ENCODE measurements at places on chromosomes 1 and 21.

DNA sequence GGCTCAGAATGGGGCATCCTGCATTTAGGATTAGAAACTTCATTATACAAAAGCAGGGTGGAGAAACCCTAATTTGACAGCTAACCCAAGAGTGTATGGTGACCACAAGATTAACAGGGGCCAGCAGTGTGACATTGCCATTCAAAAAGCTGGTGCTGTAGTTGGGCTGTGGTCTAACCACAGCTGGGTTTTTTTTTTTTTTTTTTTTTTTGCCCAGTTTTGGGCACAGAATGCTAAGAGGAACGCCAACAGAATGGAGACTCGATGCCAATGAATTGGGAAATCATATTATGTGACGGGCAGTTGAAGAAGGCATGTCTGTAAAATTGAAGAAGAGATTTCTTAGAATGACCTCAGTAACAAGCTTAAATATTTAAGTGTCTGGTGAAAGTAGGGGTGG lies 58.4 kb downstream of the NFIA start:
- no peak for DNase-seq

- no peak for DNase-seq
These were observed 37.9 kb upstream of the FOXE3 start for GRCh38 chr1:47378147-47378546.

DNA sequence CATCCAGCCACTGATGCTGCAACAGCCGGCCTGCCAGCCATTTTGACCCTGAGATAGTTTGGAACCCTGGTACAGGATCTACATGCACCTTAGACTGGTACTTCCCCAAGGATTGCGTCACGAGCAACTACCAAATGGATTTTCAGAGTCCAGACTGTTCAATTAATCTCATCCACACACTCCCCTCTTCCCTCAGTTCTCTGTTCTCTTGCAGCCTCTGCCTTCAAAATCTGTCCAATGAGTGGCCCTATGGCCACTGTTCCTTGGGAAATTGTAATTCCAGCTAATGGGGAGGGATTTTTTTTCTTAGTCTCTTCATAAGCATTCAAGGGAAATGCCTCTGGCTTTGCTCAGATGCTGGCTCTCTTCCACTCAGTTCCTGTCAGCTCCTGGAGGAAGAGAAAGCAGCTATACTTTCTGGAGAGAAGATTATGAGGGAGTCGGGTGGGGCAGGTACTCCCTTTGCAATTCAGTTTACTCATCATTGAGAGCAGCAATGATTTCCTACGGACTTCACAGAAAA lies 19.8 kb upstream of the UAP1 start:
- DNase-seq, result no peak

DNA sequence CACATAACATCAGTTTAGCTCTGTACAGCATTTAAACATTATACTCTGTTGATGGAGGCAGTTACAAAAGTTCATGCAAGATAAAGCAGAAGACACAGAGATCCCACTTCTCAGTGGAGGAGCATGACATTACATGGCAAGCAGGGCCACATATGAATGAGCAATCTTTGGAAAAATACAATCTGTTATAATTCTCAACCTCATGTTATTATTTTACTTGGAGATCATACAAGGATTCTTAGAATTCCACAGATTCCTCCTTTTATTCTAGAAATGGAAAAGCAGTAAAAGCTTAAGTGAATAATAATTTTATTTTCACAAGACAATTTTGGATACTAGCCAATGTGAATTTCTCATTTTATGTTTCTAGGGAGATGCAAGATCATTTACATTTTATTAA lies 66.6 kb downstream of the IFI44 start:
- DNase-seq, result no peak

DNA sequence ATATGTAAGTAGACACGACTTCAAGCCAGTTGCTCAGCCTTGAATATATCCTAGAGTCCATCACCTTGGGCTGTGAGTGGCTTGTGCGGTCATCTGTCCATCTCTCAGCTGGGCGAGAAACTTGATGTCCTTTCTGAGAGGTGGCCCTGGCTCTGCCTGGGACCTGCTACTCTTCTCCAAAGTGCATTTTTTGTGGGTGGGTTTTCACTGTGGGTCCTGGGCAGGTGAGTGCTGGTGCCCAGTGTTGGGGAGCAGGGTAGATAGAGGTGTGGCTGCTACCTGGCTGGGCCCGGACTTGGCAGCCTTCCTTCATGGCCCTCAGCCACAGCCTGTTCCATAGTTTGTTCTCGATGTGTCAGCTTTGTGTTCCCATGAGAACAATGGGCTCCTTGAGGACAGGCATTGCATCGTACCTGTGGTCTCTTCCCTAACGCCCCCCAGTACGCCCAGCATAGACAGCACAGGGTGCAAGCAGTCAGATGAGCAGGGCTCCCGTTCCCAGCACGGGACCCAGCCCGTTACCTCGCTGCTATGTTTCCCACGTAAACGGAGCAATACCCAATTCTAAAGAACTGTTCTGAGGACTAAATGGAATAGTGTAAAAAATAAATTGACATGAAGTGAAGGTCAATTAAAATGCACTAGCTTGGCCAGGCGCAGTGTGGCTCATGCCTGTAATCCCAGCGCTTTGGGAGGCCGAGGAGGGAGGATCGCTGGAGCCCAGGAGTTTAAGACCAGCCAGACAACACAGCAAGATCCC lies 877 bp upstream of the SLX9 start:
- no peak for DNase-seq

- no peak for DNase-seq
These were observed 24.4 kb upstream of the FGGY start for GRCh38 chr1:59272507-59272906.

- no peak for DNase-seq
These were observed 6.6 kb upstream of the RNU1-2 start for GRCh38 chr1:16888860-16889816.

DNA sequence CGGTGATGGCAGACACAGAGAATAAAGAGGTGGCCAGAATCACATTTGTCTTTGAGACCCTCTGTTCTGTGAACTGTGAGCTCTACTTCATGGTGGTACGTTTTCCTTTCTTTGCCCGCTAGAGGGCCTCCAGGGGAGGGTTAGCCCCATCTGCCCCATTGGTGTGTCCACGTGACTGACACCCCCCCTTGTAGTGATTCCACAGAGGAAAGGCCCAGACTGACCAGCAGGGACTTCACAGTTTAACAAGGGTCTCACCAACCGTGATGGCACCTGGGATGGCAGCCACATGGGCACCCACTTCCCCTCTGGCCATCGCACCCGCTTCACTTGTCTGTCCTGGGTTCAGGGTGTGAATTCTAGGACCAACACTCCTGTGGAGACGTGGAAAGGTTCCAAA lies 22.3 kb upstream of the SARS1 start:
- no peak for DNase-seq

DNA sequence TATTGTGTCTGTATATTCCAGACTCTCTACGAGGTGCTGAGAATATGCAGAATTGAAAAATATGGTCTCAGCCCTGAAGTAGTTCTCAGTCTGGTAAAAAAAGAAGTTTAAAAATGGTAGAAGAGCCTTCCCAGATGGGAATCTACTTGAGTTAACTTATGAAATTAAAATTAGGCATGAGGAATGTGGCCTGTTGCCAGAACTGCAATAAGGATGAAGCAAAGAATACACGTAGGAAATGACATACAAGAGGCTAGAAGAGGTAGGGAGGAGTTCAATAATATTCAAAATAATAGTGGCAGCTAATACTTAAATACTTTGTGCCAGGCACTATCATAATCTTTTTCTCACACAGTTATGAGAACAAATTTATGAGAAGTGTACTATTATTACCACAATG lies 6.3 kb downstream of the ASPM start:
- no peak for DNase-seq

GRCh38 chr1:155313261-155313660 lies 4.6 kb downstream of the FDPS start:
- DNase-seq, result no peak

DNA sequence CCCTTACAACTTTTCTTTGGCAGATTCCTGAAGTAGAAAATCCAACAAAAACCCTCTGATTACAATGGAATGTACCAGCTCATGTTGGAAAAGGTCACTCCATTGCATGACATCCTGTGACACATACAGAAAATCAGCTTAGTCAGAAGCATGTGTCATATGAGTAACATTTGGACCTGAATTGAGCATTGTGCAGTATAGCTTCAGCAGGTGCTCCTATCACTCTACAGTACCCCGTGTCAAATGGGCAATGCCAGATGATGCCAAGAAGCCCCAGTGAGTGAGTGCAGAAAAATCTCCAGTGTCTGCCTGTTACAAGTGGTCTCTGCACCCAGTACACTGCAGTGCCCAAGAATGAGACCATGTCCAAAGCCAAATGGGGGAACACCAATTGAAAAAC lies 129.7 kb upstream of the RUNX1 start:
- no peak for DNase-seq

- DNase-seq, result no peak
These were observed 153.3 kb upstream of the LYPLAL1 start for GRCh38 chr1:219020386-219020785.

- no peak for DNase-seq
These were observed 2.3 kb downstream of the EXTL1 start for GRCh38 chr1:26023826-26024225.

GRCh38 chr1:175148068-175148467 lies 44.5 kb downstream of the KIAA0040 start:
- DNase-seq, result no peak

- no peak for DNase-seq
These were observed 21.2 kb downstream of the ACTRT2 start for GRCh38 chr1:3042481-3042880.

- DNase-seq, result no peak
These were observed 32.2 kb downstream of the MIS18A start for GRCh38 chr21:32246571-32247140.

DNA sequence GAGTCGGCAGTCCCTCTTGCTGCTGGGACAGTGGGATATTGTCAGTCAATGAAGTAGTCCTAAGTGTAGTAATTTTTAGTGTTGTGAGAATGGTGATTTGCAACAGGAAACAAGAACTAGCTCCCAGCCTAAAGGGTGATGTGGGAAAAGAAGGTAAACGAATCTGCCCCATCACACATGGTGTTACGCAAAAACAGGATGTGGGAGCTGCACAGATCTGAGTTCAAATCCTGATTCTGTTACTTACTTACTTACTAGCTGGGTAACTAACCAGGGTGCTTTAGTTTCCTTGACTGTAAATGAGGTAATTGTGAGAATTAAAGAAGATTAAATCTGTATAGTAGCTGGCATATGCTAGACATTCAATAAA lies 22.3 kb downstream of the NAV1 start:
- no peak for DNase-seq

DNA sequence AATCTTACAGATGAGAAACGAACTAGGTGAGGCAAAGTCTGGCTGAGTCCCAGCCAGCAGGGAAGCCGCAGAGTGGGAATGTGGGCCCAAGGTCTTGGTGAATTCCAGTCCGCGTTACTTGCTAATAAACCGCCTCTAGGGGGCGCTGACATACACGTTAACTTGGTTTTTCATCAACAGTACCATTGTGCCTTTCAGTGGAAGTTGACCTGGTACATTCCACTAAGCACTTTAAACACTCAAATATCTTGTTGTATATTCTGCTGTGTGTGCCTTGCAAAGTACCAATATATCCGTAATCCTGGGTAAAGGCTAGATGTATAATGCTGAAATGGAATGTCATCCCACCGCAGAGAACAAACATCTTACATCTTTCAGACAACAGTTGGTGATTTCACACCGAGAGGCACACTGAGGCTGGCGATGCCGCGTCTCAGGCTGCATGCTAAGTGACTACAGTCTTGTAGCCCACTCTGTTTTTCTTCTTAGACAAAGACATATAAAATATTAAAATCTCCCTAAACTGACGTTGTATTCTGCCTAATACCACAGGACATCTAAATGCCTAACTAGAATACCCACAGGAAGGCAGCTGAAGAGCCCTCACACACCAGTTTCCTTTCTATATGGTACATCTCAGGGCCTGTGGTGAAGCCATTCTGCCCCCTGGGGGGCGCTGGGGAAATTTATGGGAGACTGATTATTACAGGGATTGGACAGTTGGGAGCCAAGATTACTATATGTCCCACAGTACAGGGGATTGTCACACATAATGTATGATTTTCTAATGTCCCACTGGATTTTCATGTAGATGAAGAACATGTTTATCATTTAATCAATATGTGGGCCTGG lies 49.2 kb upstream of the C1orf198 start:
- peak; percentile 58 for DNase-seq

DNA sequence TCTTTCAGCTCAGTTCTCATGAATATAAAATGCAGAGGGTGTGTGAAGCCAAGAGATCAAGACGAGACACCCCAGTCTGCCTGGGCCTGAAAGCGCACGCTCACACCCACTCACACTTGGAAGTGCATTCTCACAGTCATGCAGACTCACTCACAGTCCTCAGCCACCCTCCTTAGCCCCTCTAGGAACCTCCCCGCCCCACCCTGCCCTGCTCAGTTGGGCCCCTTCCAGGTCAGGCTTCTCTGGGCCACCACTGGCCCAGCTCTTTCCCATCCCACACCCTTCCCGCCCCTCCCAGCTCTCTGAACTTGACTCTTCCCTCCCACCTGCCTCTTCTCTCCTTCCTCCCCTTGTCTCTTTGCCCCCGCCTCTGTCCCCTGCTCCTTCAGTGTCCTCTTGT lies 93.8 kb downstream of the EPHB2 start:
- no peak for DNase-seq

GRCh38 chr1:28297826-28298225 lies 31.0 kb upstream of the MED18 start:
- DNase-seq, result no peak

- no peak for DNase-seq
These were observed 299.8 kb downstream of the MRPL39 start for GRCh38 chr21:25307489-25307888.

- no peak for DNase-seq
These were observed 40.5 kb downstream of the GLIS1 start for GRCh38 chr1:53698384-53698980.

- no peak for DNase-seq
These were observed 20.2 kb upstream of the ACTA1 start for GRCh38 chr1:229454056-229454455.
